ENCODE measurements at places on chromosomes 11 and 22.
A peak's percentile ranks its signal among the peaks of the same experiment; 100 is the strongest.

GRCh38 chr11:45859661-45860140, 12.4 kb downstream of the CRY2 start:
- no peak for DNase-seq

DNA sequence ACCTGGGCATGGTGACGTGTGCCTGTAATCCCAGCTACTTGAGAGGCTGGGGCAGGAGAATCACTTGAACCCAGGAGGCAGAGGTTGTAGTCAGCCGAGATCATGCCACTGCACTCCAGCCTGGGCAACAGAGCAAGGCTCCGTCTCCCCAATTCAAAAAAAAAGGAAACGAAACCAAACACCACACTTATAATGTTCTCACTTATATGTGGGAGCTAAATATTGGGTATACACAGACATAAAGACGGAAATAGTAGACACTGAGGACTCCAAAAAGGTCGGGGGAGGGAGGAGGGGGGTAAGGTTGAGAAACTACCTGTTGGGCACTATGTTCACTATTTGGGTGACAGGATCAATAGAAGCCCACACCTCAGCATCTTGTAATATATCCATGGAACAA, 94.3 kb downstream of the GAB2 start:
- DNase-seq: no peak

- no peak for DNase-seq
Measured at GRCh38 chr11:1391165-1392075, 1.7 kb downstream of the BRSK2 start.

DNA sequence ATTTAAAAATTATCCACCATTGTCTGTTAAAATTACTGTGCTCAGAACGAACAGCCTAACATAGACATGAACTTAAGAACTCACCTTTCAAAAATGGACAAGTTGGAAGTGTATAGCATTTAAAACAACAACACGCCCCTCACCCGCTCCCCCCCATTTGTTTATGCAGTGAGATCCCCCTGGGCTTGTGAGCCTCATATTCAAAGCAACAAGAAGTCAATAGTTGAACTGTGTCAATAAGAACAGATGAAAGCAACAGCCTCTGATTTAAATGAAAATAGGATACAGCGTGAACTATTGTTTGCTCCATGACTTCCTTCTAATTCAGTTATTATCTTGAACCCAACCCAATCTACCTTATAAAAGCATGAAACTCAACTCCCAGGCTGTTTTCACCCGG, 314.2 kb downstream of the BLID start:
- DNase-seq: no peak

DNA sequence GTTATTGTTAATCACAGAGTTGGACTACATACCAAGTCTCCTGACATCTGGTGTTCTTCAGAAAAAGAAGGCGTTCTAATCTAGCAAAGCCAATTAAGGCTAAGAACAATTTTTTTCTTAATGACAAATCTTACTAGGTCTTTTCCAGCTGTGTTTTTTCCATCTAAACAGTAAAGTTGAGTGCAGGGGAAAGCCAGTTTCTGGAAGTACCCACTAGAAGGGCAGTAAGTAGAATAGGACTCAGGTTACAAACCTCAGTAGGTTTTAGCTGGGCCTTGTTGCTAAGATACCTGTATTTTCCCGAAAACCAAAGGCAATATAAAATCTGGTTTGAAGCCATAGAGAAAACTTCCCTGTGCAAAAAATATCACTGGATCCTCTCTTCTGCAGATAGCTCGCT, 351.9 kb downstream of the ETS1 start:
- no peak for DNase-seq

- DNase-seq: no peak
Measured at GRCh38 chr22:19619144-19620009, 94.9 kb upstream of the SEPTIN5 start.

DNA sequence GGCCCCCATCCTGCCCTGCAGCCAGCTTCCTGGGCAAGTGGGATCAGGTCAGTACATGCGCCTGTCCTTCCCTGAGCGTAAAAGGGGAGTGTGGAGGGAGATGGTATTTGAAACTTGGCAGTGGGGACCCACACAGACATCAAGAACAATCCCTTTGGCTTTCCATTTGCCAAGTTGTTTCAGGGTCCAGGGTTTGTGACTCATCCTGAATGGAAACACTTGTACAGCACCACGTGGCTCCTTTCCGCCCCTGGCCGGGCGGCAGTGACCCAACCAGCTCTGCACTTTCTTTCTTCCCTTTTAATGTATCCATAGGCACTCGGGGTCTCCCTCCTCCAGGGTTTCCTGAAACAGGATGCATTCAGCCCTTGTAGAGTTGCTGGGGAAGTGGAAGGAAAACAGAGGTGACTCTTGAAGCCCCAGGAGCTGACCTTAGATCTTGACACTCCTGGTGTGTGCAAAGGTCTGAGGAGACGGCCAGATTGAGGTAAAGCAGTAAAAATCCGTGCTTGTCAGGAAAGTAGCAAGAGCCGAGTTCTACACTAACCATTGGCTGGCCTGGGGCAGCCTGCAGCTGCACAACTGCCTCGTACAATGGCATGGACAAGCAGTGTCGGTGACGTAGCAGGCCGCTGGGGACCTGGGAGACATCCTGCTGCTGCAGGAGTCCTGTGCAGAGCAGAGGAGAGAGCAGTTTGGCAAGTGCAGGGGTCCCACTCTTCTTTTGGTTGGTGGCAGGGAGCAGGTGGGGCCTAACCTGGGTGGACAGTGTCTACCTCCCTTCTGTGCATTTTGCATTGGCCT, 189.8 kb downstream of the SNX19 start:
- no peak for DNase-seq

GRCh38 chr11:9219572-9219971, 45.6 kb downstream of the DENND5A start:
- DNase-seq: no peak

DNA sequence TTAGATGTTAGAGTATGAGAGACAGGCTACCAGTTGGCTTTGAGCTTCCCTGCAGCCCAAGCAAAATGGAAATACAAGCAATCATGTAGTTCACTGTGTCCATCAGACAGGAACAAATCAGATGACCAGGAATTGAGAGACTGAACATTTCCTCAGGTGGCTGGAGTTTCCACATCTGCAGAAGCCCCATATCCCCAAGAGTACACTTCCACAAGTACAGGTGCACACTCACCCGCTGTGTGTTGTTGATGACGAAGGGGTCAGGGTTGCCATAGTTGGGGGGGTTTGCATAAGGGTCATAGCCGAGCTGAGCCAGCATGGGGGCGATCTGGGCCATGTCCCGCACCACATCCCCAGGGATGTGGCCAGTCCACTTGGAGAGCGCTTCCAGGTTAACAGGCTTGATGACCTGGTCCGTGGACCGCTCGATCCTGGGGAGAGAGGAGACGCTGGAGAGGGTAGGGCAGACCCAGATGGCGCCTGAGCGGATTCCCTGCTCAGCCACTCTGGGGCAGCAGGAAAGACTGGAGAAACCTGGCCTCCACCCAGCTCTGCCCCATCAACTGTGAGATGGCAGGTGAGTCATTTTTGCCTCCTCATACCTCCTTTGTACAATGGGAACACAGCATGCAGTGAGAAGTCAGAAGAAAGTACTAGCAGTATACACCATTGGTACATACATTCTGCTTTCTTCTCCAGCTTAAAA, 23.9 kb upstream of the TFIP11 start:
- DNase-seq: no peak

- no peak for DNase-seq
Measured at GRCh38 chr11:2932850-2933251, 3.6 kb upstream of the PHLDA2 start.

GRCh38 chr11:95451261-95451660, 220.3 kb upstream of the SESN3 start:
- no peak for DNase-seq

- no peak for DNase-seq
Measured at GRCh38 chr11:9473408-9473807, 12.6 kb downstream of the ZNF143 start.

DNA sequence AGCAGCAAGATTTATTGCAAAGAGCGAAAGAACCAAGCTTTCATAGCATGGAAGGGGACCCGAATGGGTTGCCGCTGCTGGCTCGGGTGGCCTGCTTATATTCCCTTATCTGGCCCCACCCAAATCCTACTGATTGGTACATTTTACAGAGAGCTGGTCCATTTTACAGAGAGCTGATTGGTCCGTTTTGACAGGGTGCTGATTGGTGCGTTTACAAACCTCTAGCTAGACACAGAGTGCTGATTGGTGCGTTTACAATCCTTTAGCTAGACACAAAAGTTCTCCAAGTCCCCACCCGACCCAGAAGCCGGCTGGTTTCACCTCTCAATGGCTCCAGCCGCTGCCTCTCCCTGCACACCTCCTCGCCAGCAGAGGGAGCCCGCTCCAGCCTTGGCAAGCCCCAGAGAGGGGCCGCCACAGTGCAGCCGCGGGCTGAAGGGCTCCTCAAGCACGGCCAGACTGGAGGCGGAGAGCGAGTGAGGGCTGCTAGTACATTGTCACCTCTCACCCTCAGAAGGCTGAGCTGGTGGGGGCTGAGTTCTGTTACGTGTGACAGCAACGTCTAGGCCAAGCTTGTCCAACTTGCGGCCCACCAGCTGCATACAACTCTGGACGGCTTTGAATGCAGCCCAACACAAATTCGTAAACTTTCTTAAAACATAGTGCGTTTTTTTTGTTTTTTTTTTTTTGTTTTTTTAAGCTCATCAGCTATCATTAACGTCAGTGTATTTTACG, 8.7 kb downstream of the PTH start:
- DNase-seq: peak; percentile 94

DNA sequence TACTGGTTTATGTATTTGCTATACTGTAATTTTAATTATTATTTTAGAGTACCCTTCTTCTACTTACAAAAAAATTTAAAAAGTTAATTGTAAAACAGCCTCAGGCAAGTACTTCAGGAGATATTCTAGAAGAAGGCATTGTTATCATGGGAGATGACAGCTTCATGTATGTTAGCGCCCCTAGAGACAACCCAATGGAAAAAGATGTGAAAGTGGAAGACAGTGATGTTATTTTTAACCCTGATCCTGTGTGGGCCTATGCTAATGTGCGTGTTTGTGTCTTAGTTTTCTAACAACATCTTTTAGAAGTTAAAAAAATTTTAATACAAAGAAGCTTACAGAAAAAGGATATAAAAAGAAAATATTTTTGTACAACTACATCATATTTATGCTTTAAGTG, 205.0 kb downstream of the FAM76B start:
- DNase-seq: peak; percentile 17

GRCh38 chr22:46239261-46240048, 10.6 kb downstream of the CDPF1 start:
- no peak for DNase-seq

GRCh38 chr22:37113757-37114156, 4.2 kb upstream of the TMPRSS6 start:
- no peak for DNase-seq

Measured in OCI-M1 (cell line).